ENCODE measurements at places on chromosomes 6 and 20.

DNA sequence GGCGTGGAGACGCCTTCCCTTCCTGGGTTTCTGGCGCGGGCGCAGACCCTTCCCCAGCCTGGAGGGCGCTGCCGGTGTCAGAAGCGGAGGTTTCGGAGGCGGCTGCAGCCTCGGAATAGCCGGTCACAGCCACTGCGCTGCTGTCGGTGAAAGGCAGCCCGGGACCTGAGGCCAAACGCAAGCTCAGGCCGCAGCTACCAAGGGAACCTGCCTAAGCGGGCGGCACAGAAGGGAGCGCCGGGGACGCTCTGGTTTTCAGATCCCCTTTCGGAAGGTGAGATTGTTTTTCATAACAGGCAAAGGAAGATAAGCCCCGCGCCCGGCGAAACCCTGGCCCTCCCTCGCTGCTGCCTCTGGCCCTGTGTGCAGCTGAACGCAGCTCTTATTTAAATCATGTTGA lies 116.5 kb downstream of the FAM120B start:
- no peak for DNase-seq

DNA sequence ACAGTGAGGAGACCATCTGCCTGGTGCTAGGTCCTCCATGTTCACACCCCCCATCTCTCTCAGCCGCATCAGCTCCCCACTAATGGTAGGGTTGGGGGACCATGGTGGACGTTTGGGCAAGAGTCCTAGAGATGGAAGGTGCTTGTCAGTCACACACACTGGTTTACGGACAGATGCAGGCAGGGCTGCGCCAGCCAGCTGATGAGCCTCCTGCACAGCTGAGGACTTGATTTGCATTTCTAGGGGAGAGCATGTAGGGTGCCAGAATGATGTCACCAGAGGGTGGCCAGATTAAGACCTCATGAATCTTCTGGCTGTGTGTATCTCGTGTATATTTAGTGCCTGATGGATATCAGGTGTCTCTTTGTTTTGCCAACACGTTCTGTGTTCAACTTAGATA lies 28.6 kb downstream of the CST8 start:
- no peak for DNase-seq

- DNase-seq: peak; percentile 20
These were observed 19.4 kb downstream of the GPX6 start for GRCh38 chr6:28496099-28496779.

DNA sequence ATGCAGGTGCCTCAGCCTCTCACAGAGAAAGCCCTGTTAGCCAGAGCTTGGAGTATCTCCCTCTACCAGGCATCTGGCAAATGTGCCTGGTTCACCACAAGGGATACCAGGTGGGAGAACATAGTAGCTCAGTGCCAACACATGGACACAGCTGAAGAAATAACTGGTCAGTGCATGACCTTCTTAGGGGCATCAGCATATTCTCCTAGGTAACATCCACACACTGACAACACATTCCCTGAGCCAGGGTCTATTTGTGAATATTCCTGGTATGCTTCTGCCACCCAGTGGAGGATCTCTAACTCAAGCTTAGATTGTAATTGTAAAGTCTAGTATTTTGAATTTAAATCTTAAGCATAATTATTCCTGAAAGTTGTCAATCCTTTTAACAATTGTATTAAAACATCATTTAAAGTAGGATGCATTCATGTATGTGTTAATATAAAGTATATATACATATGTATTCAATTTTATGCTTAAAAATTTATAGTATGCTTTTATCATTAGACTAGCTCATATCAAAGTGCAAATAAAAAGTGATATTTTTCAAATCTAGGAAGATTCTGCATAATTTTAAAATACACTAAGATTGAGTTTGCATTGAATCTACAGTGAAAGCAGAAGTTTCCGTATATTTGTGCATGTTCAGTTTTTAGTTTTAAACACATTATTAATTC lies 45.3 kb upstream of the COL21A1 start:
- peak; percentile 77 for DNase-seq

GRCh38 chr6:118588626-118589025 lies 40.5 kb downstream of the PLN start:
- DNase-seq: peak; percentile 34
